ENCODE measurements at places on chromosomes 12 and 14.
A peak's percentile ranks its signal among the peaks of the same experiment; 100 is the strongest.

GRCh38 chr14:91415794-91416743, 1.6 kb downstream of the CCDC88C start:
- DNase-seq: peak; percentile 75

DNA sequence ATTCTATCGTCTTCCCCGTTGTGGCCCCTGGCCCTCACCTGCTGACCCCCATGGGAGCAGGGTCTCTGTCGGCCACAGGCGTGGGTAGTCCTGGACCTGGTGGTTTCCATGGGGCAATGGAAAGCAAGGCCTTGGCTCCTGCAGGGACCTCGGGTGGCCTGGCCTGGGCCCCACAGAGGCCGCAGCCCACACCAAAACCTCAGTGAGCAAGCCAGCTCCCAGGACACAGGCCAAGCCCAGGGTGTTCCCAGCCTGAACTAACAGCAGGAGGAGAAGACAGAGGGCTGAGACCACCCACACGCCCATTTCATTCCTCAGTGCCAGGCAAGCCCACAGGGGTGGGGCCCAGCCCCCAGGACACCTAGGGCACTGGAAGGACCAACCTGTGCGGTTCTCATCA, 16.9 kb downstream of the ABCB9 start:
- no peak for DNase-seq

DNA sequence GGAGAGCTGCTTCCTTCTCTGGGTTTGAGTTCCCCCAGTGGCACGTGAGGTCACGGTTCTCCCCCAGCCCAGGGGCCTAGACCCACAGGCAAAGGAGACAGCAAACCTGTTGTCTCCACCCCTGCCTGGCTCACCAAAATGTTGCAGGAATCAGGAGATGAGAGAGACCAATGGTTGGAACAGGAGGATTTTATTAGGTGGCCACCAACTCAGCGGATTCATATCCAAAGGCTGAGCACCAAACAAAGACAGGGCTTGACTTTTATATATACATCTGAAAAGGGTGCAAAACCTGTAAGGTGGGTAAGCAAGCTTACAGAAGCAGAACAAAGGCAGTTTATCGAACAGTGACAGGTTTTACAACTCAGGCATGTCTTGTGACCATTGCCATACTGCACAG, 9.2 kb upstream of the ADAM21 start:
- no peak for DNase-seq

GRCh38 chr14:75501080-75501479, 21.2 kb upstream of the BATF start:
- no peak for DNase-seq

GRCh38 chr14:101249676-101250036, 311.6 kb upstream of the DIO3 start:
- DNase-seq: no peak

DNA sequence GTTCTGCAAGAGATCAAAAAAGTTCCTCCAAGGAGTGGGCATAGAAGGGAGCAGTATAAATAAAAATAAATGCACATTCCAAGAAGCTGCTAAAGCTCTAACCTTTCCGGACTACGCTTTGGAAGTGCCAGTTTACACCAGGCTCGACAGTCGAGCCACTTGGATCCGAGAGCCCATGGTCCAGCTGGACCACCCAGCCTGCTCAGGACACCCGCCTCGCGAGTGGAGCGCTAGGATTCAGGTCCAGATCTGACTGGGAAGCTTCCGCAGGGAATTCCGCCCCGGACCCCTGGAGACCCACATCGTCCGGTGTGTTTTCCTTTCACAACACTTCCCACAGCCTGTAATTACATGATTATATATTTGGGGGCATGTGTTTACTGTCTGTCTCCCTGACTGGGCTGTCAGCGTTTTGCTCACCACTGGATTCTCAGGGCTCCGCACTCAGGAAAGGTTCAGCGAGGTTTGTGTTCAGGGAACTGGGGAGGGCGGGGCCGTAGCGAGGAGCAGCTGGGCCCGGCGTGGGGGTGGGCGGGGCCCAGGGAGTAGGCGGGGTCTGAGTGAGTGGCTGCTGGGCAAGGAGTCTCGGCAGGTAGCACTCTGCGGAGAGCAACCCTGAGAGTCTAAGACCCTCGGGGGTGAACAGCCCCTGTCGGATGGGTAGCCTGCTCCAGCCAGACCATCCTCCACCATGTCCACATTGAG, 52.3 kb upstream of the TMEM263 start:
- peak; percentile 86 for DNase-seq

DNA sequence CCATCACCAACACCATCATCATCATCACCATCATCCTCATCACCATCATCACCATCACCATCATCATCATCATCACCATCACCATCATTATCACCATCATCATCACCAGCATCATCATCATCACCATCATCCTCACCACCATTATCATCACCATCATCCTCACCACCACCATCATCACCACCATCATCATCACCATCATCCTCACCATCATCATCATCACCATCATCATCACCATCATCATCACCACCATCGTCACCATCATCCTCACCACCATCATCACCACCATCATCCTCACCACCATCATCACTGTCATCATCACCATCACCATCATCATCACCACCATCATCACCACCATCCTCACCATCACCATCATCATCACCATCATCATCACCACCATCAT, 113.0 kb upstream of the TMEM233 start:
- no peak for DNase-seq

GRCh38 chr12:31479516-31480210, 111.3 kb downstream of the DENND5B start:
- DNase-seq: no peak

GRCh38 chr12:7756993-7757392, 8.0 kb upstream of the NANOGNB start:
- no peak for DNase-seq

DNA sequence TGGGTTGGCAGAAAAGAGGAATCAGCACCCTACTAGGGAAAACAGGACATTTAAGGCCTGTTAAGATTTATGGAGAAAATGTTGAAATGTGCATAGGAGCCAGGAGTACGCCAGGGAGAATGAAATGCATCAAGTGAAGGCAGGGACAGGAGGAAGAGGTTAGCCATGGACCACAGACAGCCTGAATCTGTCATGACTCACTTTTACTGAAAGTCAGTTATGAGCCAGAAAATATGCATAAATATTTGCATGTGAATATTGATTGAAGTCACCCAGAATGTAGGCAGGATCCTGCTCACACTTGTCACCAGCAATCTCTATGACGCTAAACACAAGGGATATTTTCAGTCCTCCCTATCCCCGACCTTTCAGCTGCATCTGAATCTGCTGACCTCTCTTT, 25.1 kb upstream of the CDK17 start:
- DNase-seq: no peak

GRCh38 chr14:37579274-37579673, 15.8 kb downstream of the FOXA1 start:
- no peak for DNase-seq

DNA sequence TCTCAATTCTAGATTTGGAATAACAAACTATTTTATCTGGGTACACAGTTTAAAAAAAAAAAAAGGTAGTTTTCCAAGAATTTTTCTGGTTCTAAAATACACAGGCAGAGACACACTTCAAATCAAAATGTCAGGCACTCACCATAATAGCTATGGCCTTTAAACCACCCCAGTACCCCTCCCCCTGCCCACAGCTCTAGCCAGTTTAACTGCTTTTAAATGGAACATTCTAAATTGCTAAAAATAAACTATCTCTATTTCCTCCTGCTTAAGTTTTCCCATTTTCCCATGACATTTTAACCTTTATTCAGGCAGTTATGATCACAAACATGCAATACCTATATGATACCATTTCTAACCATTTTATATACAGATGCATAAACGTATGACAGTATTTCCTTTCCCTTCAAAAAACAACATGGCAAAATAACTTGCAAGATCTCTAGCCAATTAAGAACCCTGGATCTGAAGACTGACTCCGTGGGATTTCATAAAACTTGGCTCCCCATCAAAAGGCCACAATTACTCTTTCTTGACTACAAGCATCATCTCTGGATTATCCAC, 46.3 kb downstream of the PPP2R5E start:
- no peak for DNase-seq

GRCh38 chr12:50222275-50222783, 55.2 kb upstream of the CERS5 start:
- no peak for DNase-seq

- DNase-seq: peak; percentile 80
Measured at GRCh38 chr12:131827961-131828534, at the start of gene MMP17. TSS of gene MMP17 (plus strand) at chr12:131828393. CDS start at chr12:131828495, 102 bp downstream.

DNA sequence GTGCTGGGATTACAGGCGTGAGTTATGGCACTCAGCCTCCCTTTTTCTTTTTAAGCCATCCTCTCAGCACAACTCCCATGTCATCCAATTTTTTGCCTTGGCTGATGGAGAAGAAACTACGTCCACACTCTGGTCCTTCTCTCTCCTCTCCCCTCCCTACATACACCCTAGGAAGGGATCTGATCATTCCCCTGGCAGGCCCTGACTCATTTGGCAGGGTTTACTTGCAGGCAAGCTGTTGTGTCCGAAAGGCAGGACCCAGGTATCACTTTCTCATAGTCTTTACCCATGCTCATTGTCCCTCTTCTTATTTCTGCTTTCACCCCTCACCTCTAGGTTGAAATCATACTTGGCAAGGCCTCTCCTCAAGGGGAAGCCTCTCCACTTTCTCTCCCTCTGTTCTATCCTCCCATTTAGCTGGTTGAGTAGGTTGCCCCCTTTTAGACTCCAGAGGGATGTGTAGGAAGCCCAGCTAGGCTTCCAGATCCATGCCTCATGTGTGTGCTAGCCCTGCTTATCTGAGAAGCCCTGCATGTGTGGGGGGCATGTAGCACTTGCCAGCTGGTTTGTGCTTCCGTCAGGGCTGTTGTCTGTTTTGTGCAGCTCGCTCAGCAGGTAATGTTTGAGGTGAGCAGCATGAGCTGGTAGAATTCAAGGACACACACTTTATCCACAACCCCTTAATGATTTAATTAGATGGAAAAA, 14.8 kb downstream of the GPR19 start:
- no peak for DNase-seq

DNA sequence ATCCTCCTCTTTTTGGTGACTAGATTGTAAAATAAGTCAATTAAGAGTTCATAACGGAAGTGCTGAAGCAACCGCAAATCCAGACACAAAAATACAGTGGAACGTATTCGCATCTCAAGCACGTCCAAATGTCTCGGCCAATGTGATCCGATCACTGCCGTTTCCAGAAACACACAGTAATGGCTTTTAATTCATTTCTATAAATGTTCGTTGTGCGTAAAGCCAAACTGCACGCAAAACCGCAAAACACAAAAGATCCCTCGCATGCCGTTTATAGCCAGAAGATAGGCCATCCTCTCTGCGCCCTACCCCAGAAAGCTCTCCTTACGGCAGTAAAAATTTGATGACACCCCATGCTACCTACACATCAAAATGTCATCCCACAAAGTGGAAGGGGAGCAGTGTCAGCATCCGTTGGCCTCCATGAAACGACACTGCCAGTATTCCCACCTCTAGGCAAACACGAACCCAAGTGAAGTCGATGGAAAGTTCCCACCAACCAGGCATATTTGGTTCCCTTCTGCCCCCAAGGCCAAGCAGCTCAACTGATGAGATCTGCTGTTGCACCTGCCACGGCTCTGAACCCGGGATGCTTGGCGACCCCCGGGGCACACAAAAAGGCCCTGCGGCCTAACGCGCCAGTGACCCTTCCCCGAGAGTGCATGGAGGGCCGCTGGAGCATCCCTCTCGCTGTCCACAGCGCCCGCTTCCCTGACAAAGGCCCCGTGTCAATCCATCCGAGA, 1.4 kb downstream of the HECTD4 start:
- peak; percentile 12 for DNase-seq

- no peak for DNase-seq
Measured at GRCh38 chr12:63382930-63383329, 231.9 kb upstream of the AVPR1A start.

DNA sequence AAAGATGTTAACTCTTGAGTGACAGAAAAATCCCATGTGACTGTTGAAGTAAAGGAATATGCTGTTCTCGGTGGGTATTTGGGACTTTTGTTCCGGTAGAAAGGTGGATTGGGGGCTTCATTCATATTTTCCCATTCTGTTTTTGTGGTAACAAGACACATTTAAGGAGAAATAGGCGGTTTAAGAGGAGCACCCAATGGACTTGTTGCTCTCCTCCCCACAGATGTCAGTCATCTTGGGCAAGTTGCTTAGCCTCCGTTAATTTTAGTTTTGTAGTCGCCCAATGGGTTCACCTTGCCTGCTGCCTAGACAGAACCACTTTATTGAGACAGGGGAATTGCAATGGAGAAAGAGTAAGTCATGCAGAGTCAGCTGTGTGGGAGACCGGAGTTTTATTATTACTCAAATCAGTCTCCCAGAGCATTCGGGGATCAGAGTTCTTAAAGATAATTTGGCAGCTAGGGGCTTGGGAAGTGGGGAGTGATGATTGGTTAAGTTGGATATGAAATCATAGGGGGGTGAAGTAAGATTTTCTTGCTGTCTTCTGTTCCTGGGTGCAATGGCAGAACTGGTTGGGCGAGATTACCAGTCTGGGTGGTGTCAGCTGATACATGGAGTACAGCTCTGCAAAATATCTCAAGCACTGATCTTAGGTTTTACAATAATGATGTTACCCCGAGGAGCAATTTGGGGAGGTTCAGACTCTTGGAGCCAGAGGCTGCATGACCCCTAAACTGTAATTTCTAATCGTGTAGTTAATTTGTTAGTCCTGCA, 50.3 kb downstream of the SLC38A1 start:
- no peak for DNase-seq

DNA sequence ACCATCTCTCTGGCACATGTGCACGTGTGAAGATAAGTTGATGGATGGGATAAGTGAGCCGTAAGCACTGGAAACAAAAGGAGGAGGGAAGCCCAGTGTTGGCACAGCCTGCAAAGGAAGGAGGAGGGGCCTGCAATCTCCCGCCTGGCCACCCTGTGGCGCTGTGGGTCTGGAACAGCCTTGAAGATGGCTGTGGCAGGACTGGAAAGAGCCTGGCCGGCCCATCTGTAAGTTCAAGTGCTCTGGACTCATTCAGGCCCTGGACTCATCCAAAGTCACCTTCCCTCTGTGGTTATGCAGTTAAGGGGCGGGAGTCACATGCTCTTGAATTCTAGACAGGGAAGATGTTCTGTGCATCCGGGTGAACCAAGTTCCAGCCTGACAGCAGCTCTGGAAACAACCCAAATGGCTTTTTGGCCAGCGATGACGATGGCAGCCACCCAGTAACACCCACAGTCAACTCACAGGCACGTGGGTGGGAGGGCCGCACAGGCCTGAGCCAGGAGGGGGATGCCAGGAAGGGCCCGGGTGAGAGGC, 50.4 kb downstream of the CHGA start:
- peak; percentile 8 for DNase-seq

GRCh38 chr14:35405304-35405996, 901 bp upstream of the NFKBIA start:
- DNase-seq: no peak

- DNase-seq: no peak
Measured at GRCh38 chr14:32620724-32621123, 291.6 kb downstream of the AKAP6 start.
